Activated CD4-positive, alpha-beta T cell treated with anti-CD3 and anti-CD28 coated beads, Interleukin-2, amount 10 ng/mL, durations not matched to agents 7 days and 5 days (primary cell): ENCODE measurements at places on chromosomes 3 and 15. TPM values are rescaled to one million over a fixed set of nuclear protein-coding genes. Genes with fewer than 3 reads are reported as not detected.

- no peak overlapping the region for H3K27ac ChIP-seq
- DNase-seq = no peak
- peaks cover 9% of the 10 kb centered on the region for H3K4me1 ChIP-seq
- no peaks in the 10 kb centered on the region for H3K36me3 ChIP-seq
Observed at GRCh38 chr3:71903936-71904335, 119.0 kb upstream of the PROK2 start.

Gene KLHL6
- 41.2 TPM for total RNA-seq

GRCh38 chr15:96252148-96252547 is 78.4 kb upstream of the NR2F2 start:
- no peak for DNase-seq
- no peaks in the 10 kb centered on the region for H3K27me3 ChIP-seq
- H3K4me1 ChIP-seq = no peaks in the 10 kb centered on the region
- no peaks in the 10 kb centered on the region for H3K36me3 ChIP-seq
- no peak overlapping the region for H3K27ac ChIP-seq

DNA sequence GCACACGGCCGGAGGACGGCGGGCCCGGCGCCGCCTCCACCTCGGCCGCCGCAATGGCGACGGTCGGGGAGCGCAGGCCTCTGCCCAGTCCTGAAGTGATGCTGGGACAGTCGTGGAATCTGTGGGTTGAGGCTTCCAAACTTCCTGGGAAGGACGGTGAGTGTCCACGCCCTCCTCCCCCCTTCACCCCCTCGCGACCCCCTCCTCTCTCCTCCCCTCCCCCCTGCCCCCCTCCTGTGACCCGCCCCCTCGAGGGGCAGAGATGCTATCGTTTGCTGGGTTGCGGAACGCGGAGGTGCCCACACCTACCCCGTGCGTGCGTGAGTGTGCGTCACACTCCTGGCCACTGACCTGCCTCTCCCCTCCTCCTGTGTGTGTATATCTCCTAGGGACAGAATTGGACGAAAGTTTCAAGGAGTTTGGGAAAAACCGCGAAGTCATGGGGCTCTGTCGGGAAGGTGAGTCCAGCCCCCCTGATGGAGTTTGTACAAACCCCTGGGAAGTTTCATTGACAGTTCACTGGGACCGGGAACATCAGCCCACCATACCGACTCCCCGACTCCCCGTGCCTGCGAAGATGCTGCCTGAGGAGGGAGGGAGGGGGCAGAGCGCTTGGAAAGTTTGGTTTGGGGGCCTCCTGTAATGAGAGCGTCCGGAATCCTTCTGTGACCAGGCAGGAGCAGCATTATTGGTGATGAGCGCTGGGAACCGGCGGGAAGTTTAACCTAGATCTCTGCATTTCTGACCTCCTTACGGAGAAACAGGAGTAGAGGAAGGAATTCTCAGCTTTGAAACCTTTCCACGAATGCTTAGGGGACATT is 795 bp upstream of the SCAANT1 start:
- H3K27me3 ChIP-seq = no peaks in the 10 kb centered on the region
- H3K36me3 ChIP-seq = peaks cover 38% of the 10 kb centered on the region
- peak overlapping the region; percentile 96 for H3K27ac ChIP-seq
- peak overlapping the region; percentile 89 for H3K4me3 ChIP-seq

DNA sequence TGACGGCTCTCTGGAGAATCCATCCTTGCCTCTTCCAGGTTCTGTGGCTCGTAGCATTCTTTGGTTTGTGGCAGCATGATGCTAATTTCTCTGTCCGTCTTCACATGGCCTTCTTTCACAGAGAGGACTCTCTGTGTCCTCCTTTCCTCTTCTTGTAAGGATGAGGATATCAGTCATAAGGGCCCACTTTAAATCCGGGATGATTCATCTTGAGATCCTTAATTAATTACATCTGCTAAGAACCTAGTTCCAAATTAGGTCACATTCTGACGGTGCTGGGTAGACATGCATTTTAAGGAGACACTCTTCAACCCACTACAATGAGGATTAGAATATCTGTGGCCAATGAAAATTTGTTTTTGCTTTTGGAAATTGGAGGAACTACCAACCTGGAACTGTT is 15.7 kb upstream of the GXYLT2 start:
- no peaks in the 10 kb centered on the region for H3K4me1 ChIP-seq
- H3K27ac ChIP-seq = no peak overlapping the region
- peaks cover 3% of the 10 kb centered on the region for H3K27me3 ChIP-seq

DNA sequence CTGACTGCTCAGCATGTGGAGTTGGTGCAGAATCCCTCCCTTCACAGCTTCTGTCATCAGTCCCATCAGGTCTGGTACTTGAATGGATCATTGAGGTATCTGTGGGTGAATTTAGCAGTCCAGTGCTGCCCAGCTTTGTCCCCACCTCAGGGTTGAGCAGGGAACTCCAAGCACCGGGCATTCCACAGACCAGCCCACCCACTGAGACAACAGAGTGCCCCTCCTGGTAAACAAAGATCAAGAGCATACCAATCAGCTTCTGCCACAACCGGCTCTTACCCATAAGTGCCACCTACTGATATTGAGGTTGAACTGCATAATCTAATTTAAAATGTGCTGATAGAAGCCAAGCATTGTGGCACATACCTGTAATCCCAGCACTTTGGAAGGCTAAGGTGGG is 57.1 kb upstream of the FXR1 start:
- no peaks in the 10 kb centered on the region for H3K27me3 ChIP-seq
- DNase-seq = no peak
- no peaks in the 10 kb centered on the region for H3K4me1 ChIP-seq
- H3K4me3 ChIP-seq = no peak overlapping the region
- no peak overlapping the region for H3K27ac ChIP-seq

GRCh38 chr15:100999369-100999768 is 80.2 kb downstream of the LRRK1 start:
- no peaks in the 10 kb centered on the region for H3K36me3 ChIP-seq
- DNase-seq = no peak
- H3K27me3 ChIP-seq = peaks cover 16% of the 10 kb centered on the region
- no peaks in the 10 kb centered on the region for H3K4me1 ChIP-seq
- no peak overlapping the region for H3K4me3 ChIP-seq

- H3K27me3 ChIP-seq = no peaks in the 10 kb centered on the region
- no peak overlapping the region for H3K27ac ChIP-seq
- DNase-seq = no peak
Observed at GRCh38 chr15:48582452-48583247, 62.9 kb downstream of the FBN1 start.

Gene ADGRG7
- total RNA-seq = not detected

Gene C3orf18
- total RNA-seq = 33.9 TPM

DNA sequence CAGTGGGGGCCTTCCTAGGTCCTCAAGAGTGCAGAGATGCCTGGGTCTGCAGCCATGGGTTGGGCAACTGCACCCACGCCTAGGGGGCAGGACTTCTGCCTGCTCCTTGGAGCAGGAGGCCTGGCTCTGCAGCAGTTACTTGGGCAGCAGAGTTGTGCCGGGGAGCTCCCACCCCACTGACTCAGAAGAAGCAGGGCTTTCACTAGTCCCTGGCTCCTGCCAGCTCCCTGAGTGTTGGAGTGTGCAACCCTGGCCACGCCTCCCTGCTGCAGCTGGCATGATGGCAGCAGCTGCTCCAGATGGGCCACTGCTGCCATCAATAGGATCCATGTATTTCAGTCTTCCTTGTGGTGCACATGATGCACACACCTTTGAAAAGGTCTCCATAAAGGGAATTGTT is 40.6 kb upstream of the KCNH8 start:
- H3K4me1 ChIP-seq = peaks cover 1% of the 10 kb centered on the region
- no peak overlapping the region for H3K27ac ChIP-seq
- no peak overlapping the region for H3K4me3 ChIP-seq
- H3K27me3 ChIP-seq = no peaks in the 10 kb centered on the region

DNA sequence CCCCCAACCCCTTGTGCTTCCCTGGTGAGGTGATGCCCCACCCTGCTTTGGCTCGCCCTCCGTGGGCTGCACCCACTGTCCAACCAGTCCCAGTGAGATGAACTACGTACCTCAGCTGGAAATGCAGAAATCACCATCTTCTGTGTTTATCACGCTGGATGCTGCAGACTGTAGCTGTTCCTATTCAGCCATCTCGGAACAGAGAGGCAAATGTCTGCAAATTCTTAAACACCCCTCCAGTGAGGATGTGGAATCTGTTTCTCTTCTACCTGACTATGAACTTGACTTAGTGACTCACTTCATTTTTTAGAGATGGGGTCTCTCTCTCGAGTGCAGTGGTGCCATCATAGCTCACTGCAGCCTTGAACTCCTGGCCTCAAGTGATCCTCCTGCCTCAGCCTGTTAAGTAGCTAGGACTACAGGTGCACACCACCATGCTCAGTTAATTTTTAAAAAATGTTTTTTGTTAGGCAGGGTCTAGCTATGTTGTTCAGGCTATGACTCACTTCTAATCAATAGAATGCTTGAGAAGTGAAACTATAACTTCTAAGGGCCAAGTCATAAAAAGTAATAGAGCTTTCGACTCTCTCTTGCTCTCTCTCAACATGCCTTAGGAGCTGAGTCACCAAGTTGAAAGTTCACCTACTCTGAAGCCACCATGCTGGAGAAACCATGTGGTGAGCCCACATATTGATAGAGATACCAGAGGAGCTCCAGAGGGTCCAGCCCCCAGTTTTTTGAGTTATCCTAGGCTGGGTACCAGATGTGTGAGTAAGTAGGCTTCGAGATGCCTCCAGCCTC is 11.5 kb upstream of the PARP14 start:
- peaks cover 13% of the 10 kb centered on the region for H3K4me1 ChIP-seq
- no peak overlapping the region for H3K4me3 ChIP-seq
- no peak for DNase-seq
- no peaks in the 10 kb centered on the region for H3K36me3 ChIP-seq
- H3K27me3 ChIP-seq = peaks cover 3% of the 10 kb centered on the region

GRCh38 chr15:71133747-71134472 is 18.6 kb downstream of the THSD4 start:
- no peak for DNase-seq
- H3K36me3 ChIP-seq = no peaks in the 10 kb centered on the region
- peaks cover 9% of the 10 kb centered on the region for H3K27me3 ChIP-seq
- H3K4me1 ChIP-seq = no peaks in the 10 kb centered on the region
- H3K4me3 ChIP-seq = no peak overlapping the region

Gene SHF
- total RNA-seq = 0.92 TPM

GRCh38 chr15:40630313-40630712 is 36.3 kb downstream of the KNL1 start:
- no peak overlapping the region for H3K4me3 ChIP-seq
- no peak overlapping the region for H3K27ac ChIP-seq
- no peaks in the 10 kb centered on the region for H3K4me1 ChIP-seq
- no peak for DNase-seq

DNA sequence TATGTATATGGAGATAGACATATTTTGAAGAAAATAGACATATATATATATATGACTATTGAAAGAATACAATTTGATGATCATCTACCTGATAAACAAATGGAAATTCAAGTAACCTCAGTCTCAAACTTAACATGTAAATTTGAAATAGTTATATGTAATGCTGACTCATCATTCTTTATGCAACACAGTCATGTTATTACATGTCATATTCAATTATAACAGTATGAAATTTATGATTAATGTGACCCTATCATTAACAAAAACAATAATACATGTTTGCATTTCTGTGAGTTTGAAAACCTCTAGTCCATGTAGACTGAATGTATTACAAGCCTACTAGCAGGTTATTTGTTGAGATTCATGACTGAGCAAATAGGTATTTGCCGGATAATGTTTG is 204.1 kb downstream of the CADM2 start:
- H3K27me3 ChIP-seq = no peaks in the 10 kb centered on the region
- no peak for DNase-seq
- H3K27ac ChIP-seq = no peak overlapping the region
- no peaks in the 10 kb centered on the region for H3K4me1 ChIP-seq
- no peaks in the 10 kb centered on the region for H3K36me3 ChIP-seq
